AG09309 (cell line): ENCODE measurements at places on chromosomes 12 and 14.

DNA sequence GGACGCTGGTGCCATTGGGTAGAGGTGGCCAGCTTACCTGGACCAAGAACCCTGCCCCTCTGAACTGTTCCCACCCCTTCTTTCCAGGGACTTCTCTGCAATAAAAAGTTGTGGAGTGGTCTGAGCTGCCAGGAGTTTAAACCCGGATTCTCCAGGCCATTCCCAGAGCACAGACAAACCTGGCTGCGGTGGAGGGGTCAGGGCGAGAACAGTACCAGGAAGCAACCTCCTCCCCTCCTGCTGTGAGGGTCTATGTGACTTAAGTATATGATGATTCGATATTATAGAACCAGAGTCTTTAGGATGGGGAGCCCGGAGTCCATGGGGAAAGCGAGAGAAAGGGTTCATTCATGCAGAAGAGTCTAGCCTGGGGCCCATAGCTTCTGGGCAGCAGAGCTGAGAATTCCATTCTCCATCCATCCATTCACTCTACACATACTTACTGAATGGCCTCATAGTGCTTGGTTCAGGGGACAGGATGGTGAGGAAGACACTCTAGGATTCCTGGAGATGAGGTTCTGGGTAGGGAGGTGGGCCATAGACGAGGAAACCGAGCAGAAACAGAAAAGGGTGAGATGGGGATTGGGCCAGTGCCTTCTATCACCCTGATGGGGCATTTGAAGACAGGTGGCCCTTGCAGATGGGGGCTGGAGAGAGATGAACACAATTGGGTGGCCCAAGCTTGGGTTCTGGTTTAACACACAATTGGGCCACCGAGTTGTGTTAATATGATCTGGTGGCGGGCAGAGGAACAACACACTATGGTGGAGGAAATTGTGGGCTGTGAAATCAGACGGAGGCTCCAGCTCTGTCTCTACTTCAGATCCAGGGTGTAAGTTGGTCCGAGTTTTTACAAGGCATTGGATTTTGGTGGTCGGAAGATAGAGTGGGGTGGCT is 5.2 kb downstream of the KRT86 start:
- no peak for DNase-seq

DNA sequence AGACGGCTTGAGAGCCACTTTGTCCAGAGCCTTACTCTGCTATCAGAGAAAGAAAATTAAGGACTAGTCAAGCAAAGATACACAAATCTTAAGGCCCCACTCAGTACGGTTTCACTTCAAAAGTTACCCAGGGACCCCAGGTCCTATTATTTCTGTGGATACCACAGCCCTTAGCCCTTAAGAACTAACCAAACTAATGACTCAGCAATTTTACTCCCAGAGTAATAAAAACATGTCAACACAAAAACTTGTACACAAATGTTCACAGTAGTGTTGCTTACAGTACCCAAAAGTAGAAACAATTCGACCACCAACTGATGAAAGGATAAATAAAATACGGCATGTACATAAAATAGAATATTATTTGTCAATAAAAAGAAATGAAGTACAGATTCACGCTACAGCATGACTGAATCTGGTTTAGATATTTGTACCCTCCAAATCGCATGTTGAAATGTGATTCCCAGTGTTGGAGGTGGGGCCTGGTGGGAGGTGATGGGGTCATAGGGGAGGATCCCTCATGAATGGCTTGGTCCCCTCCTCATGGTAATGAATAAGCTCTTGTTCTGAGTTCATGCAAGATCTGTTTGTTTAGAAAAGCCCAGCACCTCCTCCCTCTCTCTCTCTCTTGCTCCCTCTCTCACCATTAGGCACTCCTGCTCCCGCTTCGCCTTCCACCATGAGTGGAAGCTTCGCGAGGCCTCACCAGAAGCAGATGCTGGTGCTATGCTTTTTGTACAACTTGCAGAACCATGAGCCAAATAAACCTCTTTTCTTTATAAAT is 30.5 kb downstream of the AREL1 start:
- no peak for DNase-seq

DNA sequence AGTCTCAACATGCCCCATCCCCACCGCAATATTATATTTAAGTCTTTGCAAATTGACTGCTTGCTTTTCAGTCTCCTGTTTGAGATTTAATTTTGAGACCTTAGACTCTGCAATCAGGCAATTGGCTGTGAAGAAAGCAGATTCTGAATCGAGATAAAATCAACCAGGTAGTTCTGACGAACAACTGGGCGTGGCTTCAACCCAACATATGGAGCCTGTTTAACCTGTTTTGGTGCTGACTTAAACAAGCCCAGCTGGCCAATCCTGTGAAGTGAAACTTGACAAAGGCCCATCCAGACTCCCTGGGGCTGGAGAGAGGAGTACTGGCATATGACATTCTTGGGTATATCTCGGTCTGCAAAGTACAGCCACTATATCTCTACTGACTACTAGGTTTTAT is 9.8 kb upstream of the CIPC start:
- no peak for DNase-seq

DNA sequence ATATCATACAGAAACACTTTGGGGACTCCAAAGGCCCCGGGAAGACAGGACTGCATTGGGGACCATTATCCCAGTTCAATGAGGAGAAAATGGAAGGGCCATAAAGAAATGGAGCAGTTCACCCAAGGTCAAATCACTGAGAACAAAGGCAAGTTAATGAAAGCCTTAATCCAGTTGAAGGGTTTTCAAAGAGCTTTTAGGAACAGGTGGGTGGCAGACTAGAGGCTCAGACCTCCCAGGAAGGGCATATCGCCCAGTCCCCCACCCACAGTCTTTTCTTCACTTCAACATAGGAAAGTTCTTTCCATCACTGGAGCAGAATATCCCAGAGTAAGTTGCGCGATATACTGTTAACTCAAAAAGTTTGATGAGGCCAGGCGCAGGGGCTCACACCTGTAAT is 136.1 kb upstream of the CCND2 start:
- no peak for DNase-seq

- peak; percentile 63 for DNase-seq
Observed at GRCh38 chr12:65881348-65881961, 57.2 kb downstream of the HMGA2 start.

DNA sequence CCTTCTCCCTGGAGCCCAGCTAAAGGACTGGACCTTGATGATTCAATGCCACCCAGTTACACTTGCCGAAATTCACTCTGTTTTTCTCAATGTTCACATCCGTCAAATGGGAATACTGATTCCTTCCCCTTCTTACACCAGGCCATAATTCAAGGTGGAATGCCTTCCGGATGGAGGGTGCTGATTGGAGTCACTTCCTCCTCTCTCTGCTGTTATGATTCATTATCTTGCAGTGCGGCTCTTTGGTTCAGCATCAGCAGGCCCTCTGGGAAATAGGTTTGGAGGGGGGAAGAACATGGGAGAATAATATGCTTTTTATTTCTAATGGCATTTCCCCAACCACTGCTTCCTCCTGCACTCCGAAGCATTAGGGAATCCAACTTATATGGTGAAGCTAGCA is 390.6 kb upstream of the TBX3 start:
- DNase-seq, result no peak

DNA sequence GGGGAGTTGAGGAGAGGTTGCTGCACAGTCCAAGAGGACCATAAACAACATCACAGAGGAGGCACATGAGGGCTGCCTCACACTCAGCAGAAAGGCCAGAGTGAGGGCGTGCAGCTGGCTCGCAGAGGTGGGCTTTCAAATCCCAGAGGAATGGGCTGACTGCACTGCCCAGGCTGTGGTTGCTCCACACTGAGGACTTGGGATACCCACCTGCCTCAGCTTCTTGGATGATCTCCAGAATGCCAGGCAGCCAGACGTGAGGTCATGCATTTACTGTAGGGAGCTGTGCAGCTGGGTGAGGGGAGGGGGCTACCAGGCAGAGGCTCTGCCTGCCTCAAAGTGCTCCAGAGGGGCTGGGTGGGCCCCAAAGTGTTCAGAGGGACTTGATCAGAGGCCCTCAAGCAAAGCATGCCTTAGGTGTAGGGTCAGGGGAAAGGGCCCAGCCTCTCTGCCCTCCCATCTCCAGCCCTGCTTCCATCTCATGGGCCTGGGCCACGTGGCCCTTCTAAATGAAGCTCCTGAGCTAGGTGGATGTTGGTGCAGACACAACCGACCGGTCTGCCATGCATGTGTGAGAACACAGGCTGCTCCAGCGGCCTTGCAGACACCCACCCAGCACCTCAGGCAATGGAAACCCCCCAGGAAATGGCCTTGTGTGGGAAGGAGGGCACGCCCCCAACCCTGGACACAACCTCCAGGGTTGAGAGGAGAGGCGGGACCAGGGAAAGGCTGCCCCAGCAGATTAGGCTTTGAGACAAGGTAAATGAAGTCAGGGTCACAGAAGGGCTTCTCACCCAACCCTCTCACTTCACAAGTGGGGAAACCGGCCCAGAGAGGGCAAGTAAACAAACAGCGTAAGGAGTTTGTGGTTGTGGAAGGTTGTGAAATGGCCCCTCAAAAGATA is 90.8 kb downstream of the NTF3 start:
- no peak for DNase-seq

- no peak for DNase-seq
Observed at GRCh38 chr12:31778687-31779086, 49.9 kb upstream of the AMN1 start.

DNA sequence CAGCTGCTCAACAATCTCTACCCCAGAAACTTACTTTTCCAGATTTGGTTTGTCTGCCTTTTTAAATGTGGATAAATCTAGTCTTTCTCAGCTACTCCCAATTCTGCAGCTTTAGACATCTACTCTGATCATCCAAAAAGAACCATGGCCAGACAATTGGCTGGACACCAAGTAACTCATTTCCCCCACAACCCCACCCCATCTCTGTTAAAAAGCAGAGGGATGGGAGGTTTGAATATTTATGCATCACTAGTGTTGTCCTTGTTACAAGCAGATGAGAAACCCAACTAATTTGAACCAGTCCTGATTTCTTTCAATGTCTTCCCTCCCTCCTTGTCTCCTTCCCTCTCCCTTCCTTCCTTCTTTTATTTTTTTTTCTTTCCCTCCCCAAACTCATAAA is 391.9 kb downstream of the GALC start:
- no peak for DNase-seq

DNA sequence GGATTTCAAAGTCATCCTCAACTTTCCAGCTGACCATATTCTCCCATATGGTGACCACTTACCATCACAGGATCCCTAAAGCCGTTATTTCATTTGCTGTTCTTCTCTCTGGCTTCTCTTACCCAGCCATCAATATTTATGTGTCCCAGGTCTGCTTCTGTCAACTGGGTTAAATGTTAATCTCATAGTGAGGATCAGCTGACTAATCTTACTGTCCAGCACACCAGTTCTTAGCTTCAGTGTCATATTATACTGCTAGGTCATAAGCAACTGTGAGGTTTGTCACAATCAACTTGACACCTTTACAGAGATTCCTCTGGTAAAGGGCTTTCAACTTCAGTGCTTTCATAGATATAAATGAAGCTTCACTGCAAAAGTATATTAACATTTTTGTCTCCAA is 294.4 kb downstream of the DIO2 start:
- no peak for DNase-seq

DNA sequence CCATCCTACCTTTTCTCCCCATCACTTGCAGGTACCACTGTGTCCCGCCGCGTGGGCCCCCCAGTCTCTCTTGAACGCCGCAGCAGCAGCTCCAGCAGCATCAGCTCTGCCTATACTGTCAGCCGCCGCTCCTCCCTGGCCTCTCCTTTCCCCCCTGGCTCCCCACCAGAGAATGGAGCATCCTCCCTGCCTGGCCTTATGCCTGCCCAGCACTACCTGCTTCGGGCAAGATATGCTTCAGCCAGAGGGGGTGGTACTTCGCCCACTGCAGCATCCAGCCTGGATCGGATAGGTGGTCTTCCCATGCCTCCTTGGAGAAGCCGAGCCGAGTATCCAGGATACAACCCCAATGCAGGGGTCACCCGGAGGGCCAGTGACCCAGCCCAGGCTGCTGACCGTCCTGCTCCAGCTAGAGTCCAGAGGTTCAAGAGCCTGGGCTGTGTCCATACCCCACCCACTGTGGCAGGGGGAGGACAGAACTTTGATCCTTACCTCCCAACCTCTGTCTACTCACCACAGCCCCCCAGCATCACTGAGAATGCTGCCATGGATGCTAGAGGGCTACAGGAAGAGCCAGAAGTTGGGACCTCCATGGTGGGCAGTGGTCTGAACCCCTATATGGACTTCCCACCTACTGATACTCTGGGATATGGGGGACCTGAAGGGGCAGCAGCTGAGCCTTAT is 9.2 kb downstream of the ARHGAP9 start:
- DNase-seq, result no peak

DNA sequence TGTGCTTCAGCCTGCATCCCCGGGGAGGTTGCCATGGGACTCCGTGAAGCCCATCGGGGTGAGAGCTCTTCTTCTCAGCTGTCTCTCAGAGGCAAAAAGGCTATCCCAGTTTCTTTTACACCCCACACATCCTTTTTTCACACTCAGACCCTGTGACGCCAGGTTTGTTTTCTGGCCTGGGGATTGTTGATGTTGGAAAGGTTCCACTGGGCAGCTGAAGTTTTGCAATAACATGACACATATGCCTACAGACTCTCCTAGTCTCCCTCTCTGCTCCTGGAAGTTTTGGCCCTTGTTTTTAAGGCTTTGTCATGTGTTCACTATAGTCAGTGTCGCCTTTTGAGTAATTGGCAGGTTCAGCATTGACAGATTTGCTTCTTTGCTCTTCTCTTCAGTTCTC is 118.6 kb downstream of the SMOC1 start:
- DNase-seq, result no peak

- no peak for DNase-seq
Observed at GRCh38 chr12:118866346-118866745, 115.0 kb upstream of the SRRM4 start.

DNA sequence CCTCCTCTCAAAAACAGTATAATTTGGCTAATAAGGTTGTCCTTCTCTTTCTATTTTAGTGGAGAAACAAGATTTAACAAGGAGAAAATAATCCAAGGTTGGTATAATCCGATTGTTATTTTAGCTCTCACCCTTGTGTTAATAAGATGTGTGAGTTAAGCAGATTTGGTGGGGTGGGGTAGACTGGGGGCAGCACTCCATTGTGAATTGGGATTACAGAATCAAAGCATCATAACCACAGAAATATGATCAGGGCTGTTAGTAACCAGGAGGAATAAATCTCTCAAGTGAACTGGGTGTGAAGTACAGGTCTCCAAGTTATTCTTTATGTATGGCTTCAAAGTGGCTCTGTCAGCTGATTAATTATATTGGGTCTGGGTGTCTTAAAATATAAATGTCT is 10.2 kb downstream of the TIGAR start:
- DNase-seq, result no peak

- DNase-seq, result no peak
Observed at GRCh38 chr12:63849106-63849620, 4.7 kb downstream of the SRGAP1 start.

DNA sequence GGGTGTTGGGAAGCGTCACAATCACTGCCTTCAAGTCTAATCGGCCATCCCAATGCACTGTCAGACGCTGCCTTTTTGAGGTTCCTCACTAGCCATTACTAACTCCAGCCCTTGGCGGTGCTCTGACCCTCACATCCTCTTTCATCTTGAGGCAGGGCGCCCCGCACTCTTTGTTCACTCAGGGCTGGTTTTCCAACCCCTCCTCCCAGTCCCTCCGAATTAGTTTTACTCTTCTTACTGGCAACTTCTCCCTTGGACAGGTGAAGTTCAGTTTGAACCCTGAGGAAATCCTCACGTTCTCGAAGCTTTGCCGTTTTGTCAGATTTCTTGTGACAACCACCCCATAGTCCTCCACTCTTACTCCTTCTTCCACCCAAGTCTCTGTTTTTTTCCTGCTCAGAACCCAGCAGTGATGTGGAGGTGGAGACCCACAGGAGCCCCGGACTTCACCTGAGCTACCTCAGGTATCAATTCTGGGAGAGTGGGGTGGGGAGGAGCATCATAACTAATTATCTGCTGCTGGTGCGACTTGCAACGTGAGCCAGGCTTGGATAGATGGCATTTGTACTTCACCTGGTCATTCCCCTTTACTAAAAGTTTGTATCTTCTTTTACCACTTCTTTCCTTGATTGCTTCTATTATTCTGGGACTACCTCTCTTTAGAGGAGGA is 757 bp downstream of the ZC3H10 start:
- DNase-seq, result no peak
